ENCODE measurements at places on chromosomes 3 and 15. TPM values are rescaled to one million over a fixed set of nuclear protein-coding genes. Genes with fewer than 3 reads are reported as not detected.

The GTF2A2 gene
- 68.0 TPM for total RNA-seq

The MEIS2 gene
- 53.1 TPM for total RNA-seq

The GOLGA8G gene
- total RNA-seq = not detected

The EIF4G1 gene
- 432 TPM for total RNA-seq

The SCAMP5 gene
- total RNA-seq = 3.5 TPM

The CFAP91 gene
- total RNA-seq = 0.92 TPM

The OR5H6 gene
- total RNA-seq = not detected

The FEM1B gene
- 46.8 TPM for total RNA-seq

The UNC13C gene
- total RNA-seq = not detected

The UBE2E2 gene
- 34.1 TPM for total RNA-seq

The SI gene
- total RNA-seq = not detected

The TM6SF1 gene
- total RNA-seq = 46.6 TPM

The COMMD4 gene
- total RNA-seq = 81.1 TPM

The SENP8 gene
- 2.2 TPM for total RNA-seq

The POPDC2 gene
- total RNA-seq = 0.11 TPM

The GOLGA6B gene
- total RNA-seq = not detected

The PARP15 gene
- 0.07 TPM for total RNA-seq

The LNP1 gene
- total RNA-seq = 0.99 TPM

The TMEM108 gene
- total RNA-seq = 0.40 TPM

The ZNF106 gene
- 78.2 TPM for total RNA-seq

The GOLGA8S gene
- 0.04 TPM for total RNA-seq

The C2CD4A gene
- total RNA-seq = 3.2 TPM

The CYP11A1 gene
- not detected for total RNA-seq

The CKMT1A gene
- total RNA-seq = not detected

The CIB2 gene
- 1.6 TPM for total RNA-seq

The LMAN1L gene
- total RNA-seq = not detected

The PCLAF gene
- 49.8 TPM for total RNA-seq

The ONECUT1 gene
- total RNA-seq = not detected

The ACKR4 gene
- 4.4 TPM for total RNA-seq

The FGF12 gene
- 1.3 TPM for total RNA-seq

The ETFA gene
- total RNA-seq = 189 TPM

The ARHGEF26 gene
- total RNA-seq = 0.13 TPM

The KBTBD13 gene
- total RNA-seq = not detected

The GABRA5 gene
- not detected for total RNA-seq

The ALDH1A3 gene
- 52.1 TPM for total RNA-seq

The XCR1 gene
- total RNA-seq = not detected

The CNTN4 gene
- not detected for total RNA-seq

The GATA2 gene
- 16.2 TPM for total RNA-seq

The HGD gene
- not detected for total RNA-seq

The IL17RB gene
- total RNA-seq = not detected

The TUSC7 gene
- not detected for total RNA-seq

The THAP10 gene
- total RNA-seq = 3.3 TPM

The LTK gene
- total RNA-seq = 0.18 TPM

The ALDH1A2 gene
- 4.0 TPM for total RNA-seq

The SLC30A4 gene
- 5.7 TPM for total RNA-seq

The IGSF11 gene
- not detected for total RNA-seq

The SAMMSON gene
- not detected for total RNA-seq

The CCR9 gene
- total RNA-seq = not detected

The TM4SF1 gene
- 1,063 TPM for total RNA-seq

The IL12A gene
- 0.40 TPM for total RNA-seq

The SENP5 gene
- 44.5 TPM for total RNA-seq

The WDR76 gene
- 22.8 TPM for total RNA-seq

The FHIT gene
- 1.1 TPM for total RNA-seq

The SPSB4 gene
- not detected for total RNA-seq

The CD200 gene
- 8.1 TPM for total RNA-seq

The CRABP1 gene
- not detected for total RNA-seq

The CLDN18 gene
- not detected for total RNA-seq
